CD4-positive, alpha-beta T cell (primary cell): ENCODE measurements at places on chromosomes 2 and 18.

- DNase-seq = no peak
These were observed 60.3 kb downstream of the EHBP1 start for GRCh38 chr2:62765619-62766376.

GRCh38 chr2:105824446-105824845 lies 79.7 kb downstream of the NCK2 start:
- DNase-seq = no peak

DNA sequence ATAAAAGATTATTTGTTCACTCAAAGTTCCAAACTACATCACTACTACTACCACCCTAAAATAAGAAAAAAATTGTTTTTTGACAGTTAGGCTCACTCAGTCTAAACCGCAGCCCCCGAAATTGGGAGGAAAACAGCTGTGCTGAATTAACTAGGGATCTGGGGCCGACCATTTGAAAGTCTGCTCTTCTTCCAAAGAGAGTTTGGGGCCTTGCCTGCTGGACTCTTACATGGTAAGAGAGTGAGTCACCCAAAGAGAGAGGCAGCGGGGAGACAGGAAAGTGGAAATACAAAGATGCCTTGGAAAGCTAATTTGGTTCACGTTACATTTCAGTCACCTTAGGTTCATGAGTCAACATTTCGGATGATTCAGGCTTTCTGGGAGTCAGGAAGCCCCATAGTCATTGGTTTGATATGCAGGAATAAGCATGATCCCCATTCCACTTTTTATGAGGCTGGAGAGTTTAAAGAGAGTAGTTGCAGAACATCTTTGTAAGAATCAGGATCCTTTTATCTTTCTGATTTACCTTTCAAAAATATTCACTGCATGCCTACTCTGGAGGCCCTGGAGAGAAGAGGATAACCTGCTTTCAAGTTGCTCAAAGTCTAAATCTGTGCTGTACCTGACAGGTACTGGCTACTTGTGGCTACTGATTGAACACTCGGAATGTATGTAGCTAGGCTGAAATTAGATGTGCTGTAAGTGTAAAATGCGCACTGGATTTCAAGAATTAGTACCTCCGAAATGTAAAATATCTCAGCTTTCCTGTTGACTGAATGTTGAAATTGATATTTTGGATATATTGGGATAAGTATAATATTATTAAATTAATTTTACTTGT lies 995 bp upstream of the RTN4 start:
- no peak for DNase-seq

- DNase-seq = no peak
These were observed 132.5 kb downstream of the OSR1 start for GRCh38 chr2:19225931-19226330.

DNA sequence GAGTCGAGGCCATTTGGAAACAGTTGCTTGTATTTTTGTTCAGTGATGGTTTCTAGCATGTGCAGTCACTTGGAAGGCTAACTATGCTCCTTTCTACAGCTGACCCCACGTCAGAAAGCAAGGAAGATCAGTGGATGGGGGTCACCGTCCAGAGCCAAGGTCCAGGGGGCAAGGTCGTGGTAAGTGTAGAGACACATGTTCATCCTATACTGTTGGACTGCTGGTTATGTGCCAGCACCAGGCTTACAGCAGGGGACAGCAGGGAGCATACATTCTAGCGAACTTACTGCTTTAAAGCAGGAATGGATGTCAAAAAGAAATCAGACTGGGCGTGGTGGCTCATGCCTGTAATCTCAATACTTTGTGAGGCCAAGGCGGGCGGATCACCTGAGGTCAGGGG lies 40.0 kb downstream of the ITGA6 start:
- DNase-seq = no peak

GRCh38 chr18:61941948-61942471 lies 49.2 kb upstream of the RNF152 start:
- no peak for DNase-seq

- DNase-seq = no peak
These were observed 15.3 kb downstream of the PDE11A start for GRCh38 chr2:178057179-178057680.

GRCh38 chr2:33632831-33633230 lies 33.7 kb upstream of the FAM98A start:
- no peak for DNase-seq

DNA sequence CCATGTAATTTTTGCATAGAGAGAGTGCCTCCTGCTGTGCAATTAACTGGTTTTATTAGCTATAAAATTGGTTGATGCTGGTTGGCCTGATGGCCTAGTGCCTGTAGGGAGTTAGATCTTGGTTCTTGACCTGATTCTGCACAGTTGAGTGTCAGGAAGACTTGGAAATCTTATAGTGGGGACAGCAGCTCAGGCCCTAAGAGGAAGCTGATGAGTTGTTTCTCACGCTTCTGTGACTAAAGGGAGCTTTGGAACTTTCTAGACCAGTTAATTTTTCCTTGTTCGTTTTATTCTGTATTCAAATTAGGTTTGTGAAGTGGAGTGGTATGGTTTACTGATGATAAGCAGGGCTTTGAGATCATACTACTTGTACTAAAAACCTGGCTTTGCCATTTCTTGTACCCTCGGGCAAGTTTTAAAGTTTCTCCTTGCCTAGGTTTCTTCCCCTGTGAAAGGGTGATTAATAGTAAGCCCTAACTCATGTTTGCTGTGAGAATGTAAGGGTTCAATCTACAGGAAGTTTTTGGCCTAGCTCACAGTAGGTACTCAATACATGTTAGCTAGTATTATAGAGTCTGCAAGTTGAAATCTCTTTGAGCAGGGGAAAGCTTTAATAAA lies 82.1 kb downstream of the MAP3K20 start:
- DNase-seq = no peak

GRCh38 chr2:101985793-101986164 lies 6.0 kb upstream of the IL1R2 start:
- DNase-seq = no peak

- DNase-seq = no peak
These were observed 146.3 kb upstream of the TTC39C start for GRCh38 chr18:23868136-23868785.

DNA sequence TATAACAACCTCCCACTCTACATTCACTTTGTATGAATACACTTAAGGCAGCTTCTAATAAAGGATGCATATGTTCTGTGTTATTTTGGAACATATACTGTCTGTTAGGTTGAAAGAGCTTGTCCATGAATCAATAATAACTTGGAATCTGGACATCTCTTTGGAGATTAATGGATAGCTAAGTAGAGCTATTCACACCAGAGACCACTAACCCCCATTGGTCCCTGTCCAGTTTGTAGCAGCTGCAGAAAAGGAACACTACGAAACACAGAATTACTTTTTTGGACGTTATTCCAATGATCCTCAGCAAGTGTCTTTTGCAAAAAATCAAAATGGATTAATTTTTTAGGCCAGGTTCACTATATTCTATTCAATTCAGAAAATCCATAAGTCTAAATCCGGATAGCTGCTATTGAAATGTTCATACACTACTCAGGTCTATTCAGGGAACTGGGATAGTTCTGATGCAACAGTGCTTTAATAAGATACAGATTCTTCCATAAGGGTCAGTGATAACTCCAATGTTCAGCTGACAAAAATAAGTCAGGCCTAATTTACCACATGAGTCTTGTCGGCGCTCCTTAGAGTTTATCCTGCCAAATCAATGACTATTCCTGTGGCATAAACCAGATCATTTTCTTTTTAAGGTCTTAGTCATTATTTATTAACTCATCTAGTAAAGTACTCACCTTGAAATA lies 44.2 kb downstream of the NRXN1 start:
- no peak for DNase-seq

GRCh38 chr18:38751898-38752297 lies 1186.3 kb upstream of the CELF4 start:
- DNase-seq = no peak

DNA sequence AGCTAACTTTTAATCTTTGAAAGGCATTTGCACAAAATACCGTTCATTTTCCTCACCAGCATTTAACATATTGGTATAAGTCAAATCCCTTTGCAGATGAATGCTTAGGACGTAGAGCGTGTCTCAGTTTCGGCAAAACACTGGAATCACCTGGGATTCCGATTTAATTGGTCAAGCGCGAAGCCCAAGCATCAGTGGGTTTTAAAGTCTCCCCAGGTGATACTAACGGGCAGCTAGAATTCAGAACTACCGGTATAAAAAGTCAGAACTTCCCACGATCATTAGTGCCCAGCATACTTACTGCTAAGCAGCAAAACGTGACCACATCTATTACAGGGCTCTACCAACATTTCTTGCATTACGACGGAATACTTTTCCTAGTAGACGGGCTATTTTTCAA lies 24.6 kb downstream of the ALPK2 start:
- DNase-seq = no peak

DNA sequence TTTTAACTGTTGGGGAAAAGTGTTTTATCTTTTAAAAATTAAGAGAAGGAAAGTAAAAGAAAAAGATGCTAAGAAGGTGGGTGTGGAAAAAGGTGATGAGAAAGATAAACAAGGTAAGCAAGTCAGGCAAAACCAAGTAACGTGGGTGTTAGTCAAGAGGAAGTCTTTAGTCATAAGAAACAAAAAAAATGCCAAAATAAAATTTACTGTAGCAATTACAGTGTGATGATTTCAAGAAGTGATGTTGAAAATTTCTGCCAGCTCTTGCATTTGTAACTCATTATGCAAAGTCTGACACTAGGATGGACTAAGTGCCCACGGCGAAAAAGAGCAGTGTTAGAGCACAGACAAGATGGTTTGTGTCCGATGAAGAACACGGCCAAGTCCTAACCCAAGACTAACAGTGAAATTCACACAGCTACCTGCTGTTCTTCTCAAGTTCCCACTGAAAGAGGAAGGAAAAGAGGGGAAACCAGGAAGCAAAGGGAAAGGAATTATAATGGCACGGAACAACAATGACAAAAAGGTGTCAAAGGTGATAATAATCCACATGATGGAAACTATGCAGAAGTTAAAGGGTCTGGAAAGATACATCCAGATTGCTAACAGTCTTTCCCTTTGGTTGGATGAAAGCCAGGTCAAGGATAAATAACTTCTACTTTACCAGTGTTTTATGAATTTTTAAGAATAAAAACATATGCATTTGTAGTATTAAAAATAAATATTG lies 34.1 kb downstream of the NOL10 start:
- DNase-seq = no peak

- DNase-seq = no peak
These were observed 99.9 kb upstream of the FN1 start for GRCh38 chr2:215535741-215536140.

DNA sequence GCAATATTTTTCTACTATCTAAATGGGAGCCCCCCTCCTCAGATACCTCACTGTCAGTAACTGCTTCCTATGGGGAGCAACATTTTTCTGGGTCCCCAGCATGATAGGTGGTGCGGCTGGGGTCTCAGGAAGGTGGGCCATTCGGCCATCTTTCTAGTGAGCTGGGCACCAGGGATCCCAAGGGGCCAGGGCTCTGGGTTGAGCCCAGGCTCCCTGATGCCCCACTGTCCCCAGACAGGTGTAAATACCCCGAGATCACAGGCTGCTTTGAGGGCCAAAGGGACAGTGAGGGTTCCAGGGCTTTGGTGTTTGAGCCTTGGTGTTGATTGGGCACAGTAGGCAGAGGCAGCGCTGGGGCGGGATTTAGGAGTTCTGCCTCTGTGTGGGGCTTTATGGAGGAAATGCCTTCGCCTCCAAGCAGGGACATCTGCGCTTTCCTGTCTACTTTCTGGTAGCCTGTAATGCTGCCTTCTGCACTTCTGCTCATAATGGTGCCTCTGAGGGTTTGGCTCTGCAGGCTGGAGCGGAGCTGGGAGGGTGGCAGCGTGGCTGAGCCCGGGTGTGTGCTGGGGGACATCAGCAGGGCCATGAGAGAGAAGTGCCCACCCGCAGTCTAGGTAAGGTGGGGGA lies 5.3 kb downstream of the ITM2C start:
- no peak for DNase-seq

GRCh38 chr2:199216253-199216652 lies 241.5 kb downstream of the SATB2 start:
- DNase-seq = no peak

GRCh38 chr2:223897669-223898330 lies 47.3 kb downstream of the WDFY1 start:
- DNase-seq = no peak

DNA sequence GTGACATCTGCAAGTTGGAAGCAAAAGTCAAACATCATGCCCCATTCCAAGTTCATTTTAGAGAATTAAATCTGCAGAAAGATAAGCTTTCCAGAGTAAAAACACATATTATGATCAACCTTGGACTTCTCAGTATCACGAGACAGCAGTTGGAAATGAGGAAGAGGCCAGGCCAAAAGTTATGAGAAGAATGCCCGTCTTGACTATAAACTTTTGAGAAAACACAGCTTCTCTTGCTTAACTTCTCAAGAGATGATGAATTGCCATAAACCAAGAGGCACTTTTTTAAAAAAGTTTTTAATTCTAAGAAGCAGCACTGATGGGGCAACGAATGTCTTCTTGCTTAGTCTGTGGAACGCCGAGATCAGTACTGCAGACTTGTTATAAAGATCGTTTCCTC lies 52.6 kb upstream of the NFU1 start:
- DNase-seq = no peak

GRCh38 chr2:128815248-128815647 lies 496.6 kb upstream of the HS6ST1 start:
- DNase-seq = no peak

DNA sequence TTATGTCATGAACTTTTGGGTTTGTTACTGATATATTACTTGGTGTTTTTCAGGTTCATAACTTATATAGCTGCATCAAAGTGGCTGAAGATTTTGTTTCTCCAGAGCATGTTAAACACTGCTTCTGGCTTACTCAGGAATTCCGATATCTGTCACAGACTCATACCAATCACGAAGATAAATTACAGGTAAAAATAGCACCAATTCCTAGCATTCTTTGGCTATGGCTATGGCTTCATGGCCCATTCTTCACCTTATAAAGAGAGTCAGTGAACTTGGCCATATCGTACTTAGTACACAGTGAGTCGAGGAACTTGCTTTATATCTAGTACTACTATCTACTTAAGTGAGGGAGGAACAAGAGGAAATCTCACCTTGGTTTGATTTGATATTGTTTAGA lies 49.9 kb downstream of the KDM3A start:
- DNase-seq = no peak

GRCh38 chr2:144052083-144052482 lies 467.8 kb downstream of the ZEB2 start:
- DNase-seq = no peak

DNA sequence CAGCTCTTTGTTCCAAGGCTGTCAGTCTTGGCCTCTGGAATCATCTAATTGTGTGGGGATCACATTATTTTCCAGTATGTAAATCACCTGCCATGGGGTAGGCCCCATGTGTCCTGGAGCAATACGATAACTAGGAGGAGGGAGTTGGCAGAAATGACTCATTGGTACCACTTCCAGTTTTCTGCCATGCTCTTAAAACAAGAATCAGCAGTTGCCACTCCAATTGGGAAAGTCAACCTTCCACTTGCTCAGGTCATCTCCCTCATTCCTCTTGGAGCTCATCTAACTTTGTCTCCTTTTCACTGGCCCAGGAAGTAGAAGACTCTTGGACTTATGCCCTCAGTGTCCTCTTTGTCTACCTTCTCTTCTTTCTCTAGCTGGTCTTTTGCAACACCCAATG lies 487.0 kb downstream of the SLC4A3 start:
- DNase-seq = no peak

- DNase-seq = no peak
These were observed 87.1 kb downstream of the GFPT1 start for GRCh38 chr2:69299772-69300516.

GRCh38 chr2:100879296-100879695 lies 59.4 kb downstream of the NPAS2 start:
- DNase-seq = no peak

- no peak for DNase-seq
These were observed 372.2 kb downstream of the NYAP2 start for GRCh38 chr2:225771701-225772100.
